ENCODE measurements at places on chromosomes 16 and 17.
A peak's percentile ranks its signal among the peaks of the same experiment; 100 is the strongest.

DNA sequence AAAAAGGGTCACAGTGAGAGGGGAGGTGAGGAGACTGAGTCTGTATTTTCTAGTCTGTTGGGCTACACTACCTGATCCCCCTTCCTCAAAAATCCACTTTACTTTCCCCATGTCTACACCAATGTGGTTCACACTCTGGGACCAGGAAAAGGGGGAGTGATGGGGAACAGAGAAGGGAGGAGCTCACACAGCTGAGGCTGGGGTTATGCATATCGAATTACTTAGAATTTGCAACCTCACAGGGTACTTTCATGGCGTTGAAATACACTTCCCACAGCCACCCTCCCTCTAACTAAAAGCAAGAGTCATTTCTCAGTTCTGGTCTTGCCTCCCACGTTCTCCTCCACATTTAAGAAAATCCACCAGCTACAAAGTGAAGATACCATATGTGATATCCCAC is 14.1 kb downstream of the MAPT start:
- peak; percentile 53 for DNase-seq

GRCh38 chr17:27800522-27800921 is at the start of gene NOS2:
TSS of gene NOS2 (minus strand) at chr17:27800529. CDS start at chr17:27798809, 1,720 bp downstream.
- peak; percentile 11 for DNase-seq

DNA sequence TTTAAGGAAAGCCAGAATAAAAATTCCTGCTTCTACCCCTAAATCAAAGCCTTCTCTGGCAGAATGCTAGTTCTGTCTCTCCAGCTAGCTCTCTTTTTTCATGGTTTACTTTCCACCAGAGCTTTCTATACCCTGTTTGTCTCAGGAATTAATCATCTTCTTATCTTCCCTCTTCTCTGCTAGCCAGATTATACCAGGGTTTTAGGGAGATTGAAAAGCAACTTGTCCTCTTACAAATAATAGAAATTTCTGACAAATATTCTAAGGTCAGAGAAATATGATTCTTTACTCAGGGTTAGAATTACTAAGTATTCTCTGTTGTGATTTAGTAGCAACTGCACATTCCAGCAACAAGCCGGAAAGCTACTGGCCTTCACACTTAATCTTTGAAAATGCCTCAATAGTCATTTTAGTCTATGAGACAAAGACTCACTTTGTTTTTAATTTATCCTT is 166.4 kb downstream of the TANC2 start:
- no peak for DNase-seq

GRCh38 chr17:59561042-59561441 is 4.4 kb upstream of the DHX40 start:
- peak; percentile 6 for DNase-seq

- peak; percentile 79 for DNase-seq
These were observed 1.0 kb upstream of the HEXIM2 start for GRCh38 chr17:45160447-45161287.

- DNase-seq, result no peak
These were observed 28.7 kb downstream of the CCR7 start for GRCh38 chr17:40536295-40537171.

- DNase-seq, result no peak
These were observed 433.9 kb downstream of the KCNJ2 start for GRCh38 chr17:70603226-70603625.

DNA sequence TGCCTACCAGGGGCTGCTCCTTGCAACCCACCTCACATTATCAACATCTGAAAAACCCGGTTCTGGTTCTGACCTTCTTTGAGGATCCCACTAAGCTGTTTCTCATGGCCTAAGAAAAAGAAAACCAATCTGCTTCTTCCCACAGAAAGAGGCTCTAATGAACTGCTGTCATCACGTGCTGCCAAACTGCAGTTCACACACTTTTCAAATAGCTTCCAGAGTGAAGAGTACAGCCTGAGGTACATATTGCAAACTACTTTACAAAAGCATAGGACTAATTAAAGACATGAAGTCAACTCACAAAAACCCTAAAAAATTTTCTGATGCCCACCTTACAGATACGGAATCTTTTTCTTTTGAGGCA is 36.7 kb downstream of the SMG6 start:
- no peak for DNase-seq

DNA sequence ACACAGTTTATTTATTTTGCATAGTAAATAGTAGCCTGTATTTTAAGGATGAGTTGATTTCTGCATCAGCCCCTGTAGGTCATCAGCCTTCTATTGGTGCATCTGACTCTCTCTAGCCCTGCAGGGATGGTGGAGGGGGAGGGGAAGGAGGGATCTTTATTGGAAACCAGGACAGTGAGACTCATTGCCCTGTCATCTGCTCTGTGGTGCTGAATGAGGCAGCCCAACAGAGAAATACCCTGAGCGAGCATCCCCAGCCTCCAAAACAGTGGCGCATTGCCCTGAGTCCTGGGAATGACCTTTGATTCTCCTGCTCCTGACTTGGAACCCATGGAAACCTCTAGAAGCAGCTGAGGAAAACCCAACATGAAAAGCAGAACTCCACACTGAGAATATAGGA is 45.5 kb upstream of the STH start:
- DNase-seq, result no peak

DNA sequence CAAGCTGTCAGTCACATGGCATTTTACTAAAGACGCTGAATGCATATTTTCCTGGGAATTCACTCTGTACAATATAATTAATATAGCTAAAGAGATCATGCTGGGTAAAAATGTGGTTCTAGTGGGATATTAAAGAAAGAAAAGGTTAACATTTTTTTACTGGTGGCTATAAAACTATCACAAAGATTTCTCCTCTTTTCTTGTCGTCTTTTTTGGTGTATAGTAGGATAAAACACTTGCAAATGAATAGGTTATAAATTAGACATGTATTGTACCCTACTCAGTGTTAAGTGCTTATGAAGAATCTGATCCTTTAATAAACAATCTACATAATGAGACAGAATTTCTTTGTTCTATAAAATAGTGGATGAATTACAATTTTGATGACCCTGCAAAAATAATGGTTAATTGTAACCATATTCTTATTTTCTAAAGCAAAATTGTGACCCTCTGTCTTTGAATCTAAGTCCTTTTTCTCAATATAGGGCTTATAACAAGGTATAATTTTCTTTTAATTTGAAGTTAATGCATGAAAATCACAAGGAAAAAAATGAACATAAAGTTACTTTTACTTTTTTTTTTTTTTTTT is 1540.4 kb upstream of the GOT2 start:
- DNase-seq, result no peak

DNA sequence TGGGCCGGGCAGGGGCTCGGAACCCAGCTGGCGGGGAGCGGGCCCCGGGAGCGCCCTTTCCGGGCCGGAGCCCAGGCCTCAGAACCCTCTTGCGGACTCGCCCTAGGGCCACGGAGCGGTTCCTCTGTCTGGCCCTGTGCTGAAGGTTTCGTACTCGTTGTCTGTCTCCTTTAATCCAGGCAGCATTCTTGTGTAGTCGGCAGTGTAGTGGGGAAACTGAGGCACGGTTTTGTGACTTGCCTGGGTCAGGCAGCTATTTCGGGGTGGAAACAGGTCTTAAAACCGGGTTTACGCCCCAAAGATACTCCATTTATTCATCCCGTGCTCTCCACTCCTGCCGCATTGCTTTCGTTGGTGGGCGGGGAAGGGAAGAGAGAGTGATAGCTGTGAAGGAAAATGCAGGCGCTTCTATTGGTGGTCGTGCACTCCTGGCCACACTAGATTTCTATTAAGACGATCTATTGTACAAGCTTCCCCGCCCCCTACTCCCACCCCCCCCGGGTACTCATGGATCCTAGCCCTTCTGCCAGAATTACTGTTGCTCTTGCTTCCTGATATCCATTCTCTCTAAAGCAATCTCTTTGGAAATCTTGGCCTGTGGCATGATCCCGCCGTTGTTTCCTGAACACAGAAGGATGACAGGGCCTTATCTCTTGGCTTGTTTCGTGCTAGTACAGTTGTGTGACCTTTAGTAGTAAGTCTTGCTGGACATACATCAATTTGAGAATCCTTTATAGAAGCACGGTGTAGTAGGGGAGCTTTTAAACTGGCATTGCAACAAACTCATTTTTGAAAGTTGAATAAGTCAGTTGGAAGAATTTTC is 751 bp downstream of the DCAF7 start:
- DNase-seq, result peak; percentile 29

DNA sequence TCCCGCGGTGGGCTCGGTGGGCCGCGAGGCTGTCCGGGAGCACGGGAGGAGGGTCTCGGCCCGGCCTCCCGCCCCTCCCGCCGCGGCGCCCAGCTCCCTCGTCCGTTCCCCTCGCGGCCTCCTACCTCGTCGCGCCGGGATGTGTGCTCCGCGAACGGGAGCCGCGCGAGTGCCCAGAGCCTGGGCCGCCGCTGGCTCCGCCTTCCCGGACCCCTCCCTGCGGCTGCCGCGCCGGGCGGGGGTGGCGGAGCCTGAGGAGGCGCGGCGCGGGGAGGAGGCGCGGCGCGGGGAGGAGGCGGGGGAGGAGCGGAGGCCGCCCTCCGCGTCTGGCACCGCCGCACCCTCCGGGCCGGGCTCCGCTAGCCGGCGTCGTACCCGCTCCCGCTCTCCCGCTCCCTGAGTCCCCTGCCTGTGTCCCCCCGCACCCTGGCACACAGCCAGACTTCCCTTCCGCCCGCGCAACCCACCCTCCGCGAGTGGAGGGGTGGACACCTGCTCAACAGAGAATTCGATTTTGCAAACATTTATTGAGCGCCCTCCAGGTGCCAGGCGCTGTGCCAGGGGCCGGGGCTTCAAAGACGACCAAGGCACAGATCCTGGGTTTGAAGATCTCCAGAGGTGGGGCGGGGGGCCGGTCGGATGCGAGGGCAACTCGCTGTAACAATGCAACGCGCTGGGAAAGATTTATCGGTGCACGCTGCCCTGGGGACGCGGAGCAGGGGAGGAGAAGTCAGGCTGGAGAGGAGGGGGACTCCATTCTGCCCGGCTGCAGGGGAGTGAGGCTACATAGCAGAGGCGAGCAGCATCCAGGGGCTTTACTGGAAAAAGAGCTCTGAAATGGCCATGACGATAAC is at the start of gene MPP3:
Gene MPP3 (minus strand): TSS at position 171 of the 854 bp plus-strand sequence. CDS start 1,240 bp downstream, outside the sequence.
- DNase-seq, result peak; percentile 78

GRCh38 chr17:14622615-14623101 is 321.8 kb downstream of the HS3ST3B1 start:
- no peak for DNase-seq

DNA sequence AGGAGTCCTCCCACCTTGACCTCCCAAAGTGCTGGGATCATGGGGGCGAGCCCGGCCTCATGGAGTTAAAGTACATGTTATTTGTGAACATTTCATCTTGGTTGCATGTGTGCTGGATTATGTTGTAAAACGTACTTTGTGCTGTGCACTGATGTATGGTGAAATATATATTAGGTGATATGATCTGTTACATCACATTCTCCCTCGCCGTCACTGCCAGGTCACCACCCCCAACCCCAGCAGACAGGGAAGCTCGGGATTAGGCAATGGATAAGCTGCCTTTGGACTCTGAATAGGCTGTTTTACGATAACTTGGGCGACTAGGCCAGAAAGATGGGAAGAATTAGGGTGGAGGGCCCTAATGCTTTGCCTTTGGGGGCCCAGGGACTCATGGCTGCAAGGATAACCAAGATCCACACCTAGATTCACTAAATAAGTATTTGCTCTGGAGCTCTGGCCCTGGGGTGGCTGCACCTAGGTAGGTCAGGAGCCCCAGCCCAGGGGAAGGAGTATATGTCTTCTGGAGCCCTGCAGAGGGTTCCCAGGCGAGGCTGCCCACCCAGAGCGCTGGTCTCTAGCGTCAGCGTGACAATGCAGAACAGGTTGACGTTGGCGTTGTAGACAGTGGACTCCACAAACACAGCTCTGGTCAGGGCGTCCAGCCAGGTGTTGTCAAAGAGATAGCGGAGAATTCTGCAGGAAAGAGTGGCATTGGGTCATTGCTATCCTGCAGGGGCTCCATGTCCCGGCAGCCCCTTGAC is 27.1 kb upstream of the GCSH start:
- DNase-seq, result no peak

DNA sequence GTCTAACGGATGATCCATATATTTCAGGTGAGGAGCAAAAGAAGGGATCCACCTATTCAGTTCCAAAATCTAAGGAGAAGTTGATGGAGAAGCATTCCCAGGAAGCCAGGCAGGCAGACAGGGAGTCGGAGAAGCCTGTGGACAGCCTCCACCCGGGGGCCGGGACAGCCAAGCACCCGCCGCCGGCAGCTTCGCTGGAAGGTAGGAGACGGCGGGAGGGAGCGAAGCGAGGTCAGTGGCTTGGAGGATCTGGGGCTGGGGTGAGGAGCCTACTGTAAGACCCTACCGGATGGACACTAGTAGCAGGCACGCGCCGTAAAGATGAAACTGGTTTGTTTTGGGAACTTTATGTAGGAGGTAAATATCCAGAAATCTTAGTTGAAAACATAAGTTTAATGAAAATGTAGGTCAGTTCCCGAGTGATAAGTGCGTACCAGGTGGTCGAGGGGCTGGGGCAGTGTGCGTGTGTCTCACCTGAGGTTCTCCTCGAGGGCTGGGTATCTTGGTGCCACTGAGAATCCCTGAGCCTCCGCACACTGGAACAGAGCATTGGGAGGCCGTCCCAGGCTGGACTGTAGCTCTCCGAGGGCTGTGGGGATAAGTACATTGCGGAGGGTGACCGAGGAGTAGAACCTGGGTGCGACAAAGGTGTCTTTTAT is 714 bp downstream of the SPATA33 start:
- DNase-seq, result peak; percentile 33

DNA sequence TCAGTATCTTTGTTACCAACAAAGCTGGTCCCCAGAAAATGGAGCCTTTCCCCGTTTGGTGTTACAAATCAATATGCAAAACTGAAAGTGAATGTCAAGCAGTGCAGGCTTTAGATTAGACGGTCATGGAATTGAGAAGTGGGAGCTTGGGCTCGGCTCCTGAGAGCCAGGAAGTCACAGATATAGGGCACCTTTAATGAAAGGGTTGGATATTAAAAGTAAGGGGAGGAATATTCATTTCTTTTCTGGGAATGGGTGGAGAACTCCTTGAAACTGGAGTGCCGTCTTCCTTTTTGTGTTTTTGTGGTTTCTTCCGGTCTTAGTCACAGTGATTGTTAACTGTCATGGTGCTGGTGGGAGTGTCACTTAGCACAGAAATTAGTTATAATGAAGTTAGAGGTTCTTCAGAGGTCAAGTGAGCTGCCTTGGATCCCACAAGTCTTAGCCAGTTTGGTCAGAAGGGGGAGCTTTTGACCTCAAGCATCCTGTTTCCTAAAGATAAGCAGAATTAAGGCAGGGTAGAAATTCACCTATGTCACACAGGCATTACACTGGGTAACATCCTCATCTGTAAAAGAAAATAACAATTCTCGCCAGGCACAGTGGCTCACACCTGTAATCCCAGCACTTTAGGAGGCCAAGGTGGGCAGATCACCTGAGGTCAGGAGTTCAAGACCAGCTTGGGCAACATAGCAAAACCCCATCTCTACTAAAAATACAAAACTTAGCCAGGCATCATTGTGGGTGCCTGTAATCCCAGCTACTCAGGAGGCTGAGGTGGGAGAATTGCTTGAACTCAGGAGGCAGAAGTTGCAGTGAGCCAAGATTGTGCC is 9.6 kb upstream of the EIF1 start:
- DNase-seq, result no peak

- DNase-seq, result no peak
These were observed 138.2 kb downstream of the ZNF423 start for GRCh38 chr16:49717689-49718088.

DNA sequence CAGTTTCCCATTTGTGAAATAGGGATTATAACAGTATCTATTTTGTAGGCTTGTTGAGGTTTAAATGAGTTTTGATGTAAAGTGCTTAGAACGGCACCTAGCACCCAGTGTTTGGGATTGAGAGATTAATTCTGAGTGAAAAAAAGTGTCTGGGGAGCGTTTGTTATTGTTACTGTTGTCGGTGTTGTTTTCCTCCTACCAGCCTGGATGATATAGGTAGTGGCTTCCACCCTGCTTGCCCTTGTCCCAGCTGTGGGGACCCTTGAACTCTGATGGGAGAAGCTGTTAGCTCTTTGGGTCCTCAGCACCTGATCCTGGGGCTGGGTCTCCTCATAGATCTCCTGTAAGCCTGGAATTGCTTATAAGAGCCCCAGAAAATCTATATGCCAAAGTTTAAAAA is 4.9 kb downstream of the FMNL1 start:
- DNase-seq, result no peak
